Activated naive CD4-positive, alpha-beta T cell treated with anti-CD3 and anti-CD28 coated beads for 36 hours (primary cell): ENCODE measurements at places on chromosomes 16 and 17. TPM values are rescaled to one million over a fixed set of nuclear protein-coding genes. Genes with fewer than 3 reads are reported as not detected.

Gene KCNAB3
- 2.2 TPM for total RNA-seq

Gene BCL6B
- total RNA-seq: 0.74 TPM

Gene PCGF2
- total RNA-seq: 1.2 TPM

Gene IRX3
- not detected for total RNA-seq

Gene HSF5
- 3.6 TPM for total RNA-seq

Gene C1QL1
- total RNA-seq: 0.40 TPM

Gene CDH1
- total RNA-seq: 1.7 TPM

Gene TMEM98
- total RNA-seq: not detected

Gene DYNC1LI2
- total RNA-seq: 30.8 TPM

Gene NOTUM
- total RNA-seq: 0.35 TPM

Gene WNT9B
- total RNA-seq: not detected

Gene SYCE1L
- total RNA-seq: 3.3 TPM

Gene P3H4
- 1.2 TPM for total RNA-seq

Gene EMP2
- not detected for total RNA-seq

Gene RABEP1
- total RNA-seq: 59.3 TPM

Gene ATP2A1
- total RNA-seq: 5.3 TPM

Gene AATK
- total RNA-seq: 0.32 TPM

Gene SGCA
- not detected for total RNA-seq

Gene TMEM204
- 8.2 TPM for total RNA-seq

Gene KRTAP3-2
- not detected for total RNA-seq

Gene TSPAN10
- not detected for total RNA-seq

Gene KRTAP4-3
- not detected for total RNA-seq

Gene NPIPB13
- 5.7 TPM for total RNA-seq

Gene ARL17A
- total RNA-seq: 17.6 TPM

Gene CHD9NB
- total RNA-seq: 0.17 TPM

Gene CSH2
- total RNA-seq: not detected

Gene C16orf96
- 0.30 TPM for total RNA-seq

Gene CALB2
- not detected for total RNA-seq

Gene NRN1L
- not detected for total RNA-seq

Gene PGS1
- total RNA-seq: 73.1 TPM

Gene CYGB
- not detected for total RNA-seq

Gene FGF11
- total RNA-seq: 1.3 TPM
